Stimulated activated CD4-positive, alpha-beta T cell treated with anti-CD3 and anti-CD28 coated beads, Interleukin-1b, Interleukin-23, amount 100 ng/mL, for 24 hours (primary cell): ENCODE measurements at places on chromosomes 6 and 20.
A peak's percentile ranks its signal among the peaks of the same experiment; 100 is the strongest.

DNA sequence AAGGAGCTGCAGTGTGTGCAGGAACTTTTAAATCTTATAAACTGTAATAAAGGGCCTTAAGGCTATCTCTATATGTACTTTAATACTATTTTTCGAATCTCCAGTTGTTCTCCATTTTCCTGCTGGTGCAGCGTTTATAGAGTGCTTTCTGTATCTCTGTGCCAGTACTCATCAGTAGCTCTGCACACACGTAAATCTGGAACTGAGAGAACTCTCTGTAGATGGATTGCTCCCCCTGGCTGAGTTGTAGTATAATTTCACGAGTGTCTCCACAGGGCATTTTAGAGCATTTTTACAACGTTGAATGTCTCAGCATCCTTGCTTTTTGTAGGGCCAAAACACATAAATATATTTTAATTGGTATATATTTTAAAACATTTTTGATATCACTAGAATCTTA is 256.5 kb downstream of the TRDN start:
- DNase-seq: no peak

DNA sequence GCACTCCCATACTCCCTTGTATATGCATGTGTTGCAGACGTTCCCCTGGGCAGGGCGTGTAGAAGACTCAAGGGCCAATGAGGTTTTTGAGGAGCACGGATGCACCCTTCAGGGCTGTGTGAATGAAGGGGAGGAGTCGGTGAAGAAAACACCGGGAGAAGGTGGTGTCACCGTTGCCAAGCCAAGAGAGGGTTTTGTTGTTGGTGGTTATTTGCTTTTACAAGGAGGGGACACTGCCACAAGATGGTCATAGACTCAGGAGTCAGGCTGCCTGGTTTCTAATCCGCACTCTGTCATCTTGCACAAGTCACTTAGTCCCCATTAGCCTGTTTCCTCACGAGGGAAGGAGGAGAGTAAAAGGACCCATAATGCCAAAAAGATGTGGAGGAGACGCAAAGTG is 124.0 kb downstream of the PXDC1 start:
- DNase-seq: no peak

- DNase-seq: no peak
Measured at GRCh38 chr6:146590492-146590891, 8.3 kb upstream of the ADGB start.

DNA sequence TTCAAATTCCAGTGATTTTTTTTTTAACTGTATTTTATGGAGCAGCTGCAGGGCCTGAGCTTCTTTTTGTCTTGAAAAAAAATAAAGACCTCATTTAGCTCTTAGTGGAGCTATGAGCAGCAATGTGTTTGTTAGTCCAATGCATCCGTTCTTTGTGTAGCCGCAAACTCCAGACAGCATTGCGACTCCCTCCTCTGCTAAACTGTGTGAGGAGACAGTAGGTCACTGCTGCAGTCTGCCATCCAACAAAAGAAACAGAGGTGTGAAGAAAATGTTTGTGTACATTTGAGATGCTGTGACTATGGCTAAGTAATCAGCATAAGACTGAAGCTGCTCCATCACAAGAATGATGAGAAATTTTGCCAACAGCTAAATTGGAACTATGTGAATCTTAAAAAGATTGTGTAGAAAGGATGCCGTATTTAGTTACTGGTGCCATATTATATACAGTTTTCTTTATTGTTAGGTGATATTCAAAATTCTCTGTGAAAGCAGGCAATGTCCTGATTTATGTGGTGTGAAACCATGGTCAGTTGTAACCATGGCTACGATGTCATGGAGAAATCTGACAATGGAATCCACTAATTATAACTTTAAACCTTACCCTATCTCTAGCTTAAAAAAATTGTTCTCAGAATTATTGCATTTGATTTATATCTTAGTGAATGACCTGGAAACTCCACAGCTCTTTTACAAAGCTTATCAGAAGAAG is 428.8 kb upstream of the EPHA7 start:
- no peak for DNase-seq

GRCh38 chr6:25435416-25435985 is 156.3 kb downstream of the CARMIL1 start:
- no peak for DNase-seq

- peak; percentile 19 for DNase-seq
Measured at GRCh38 chr6:110528101-110528929, 51.9 kb upstream of the SLC22A16 start.

- no peak for DNase-seq
Measured at GRCh38 chr6:35833536-35833935, 28.4 kb downstream of the LHFPL5 start.

- no peak for DNase-seq
Measured at GRCh38 chr6:49072146-49072545, 390.9 kb downstream of the MMUT start.

DNA sequence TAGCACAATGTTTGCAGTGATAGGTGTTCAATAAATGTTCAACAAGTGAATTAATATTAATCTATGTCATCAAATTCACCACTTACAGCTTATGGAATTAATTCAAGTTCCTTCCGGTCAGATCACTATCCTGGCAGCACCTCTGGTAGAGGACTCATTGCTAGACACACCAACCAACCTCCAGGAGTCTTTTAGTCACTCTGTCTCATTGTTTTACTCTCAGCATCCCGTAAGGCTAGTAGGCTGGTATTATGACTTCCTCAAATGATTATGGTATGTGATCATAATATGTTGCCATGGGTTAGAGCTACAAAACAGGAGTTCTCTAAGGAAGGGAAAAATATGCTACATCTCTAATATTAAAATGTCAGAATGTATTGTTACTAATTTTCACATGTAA is 21.7 kb upstream of the MMS22L start:
- no peak for DNase-seq

- no peak for DNase-seq
Measured at GRCh38 chr6:46605091-46605797, 47.4 kb downstream of the CYP39A1 start.

GRCh38 chr6:106894978-106895702 is 79.4 kb downstream of the CD24 start:
- no peak for DNase-seq

DNA sequence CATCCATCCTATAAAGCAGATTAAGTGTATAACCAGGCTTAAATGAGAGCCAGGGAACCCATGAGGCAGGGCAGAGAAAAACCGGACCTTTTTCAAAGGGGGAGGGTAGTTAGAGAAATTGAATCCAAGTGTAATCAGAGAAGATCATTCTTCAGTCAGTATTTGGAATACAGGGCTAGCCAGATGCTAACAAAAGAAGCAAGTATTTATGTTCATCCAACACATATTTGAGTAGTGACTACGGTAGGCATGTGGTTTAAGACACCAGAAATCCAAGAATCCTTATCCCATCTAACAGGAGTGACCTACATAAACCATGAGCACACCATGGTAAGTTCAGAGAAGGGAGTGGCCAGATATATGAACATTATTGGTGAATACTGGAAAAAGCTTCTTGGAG is 46.8 kb upstream of the FAM83C start:
- no peak for DNase-seq

- DNase-seq: no peak
Measured at GRCh38 chr20:11267131-11267761, 593.4 kb upstream of the JAG1 start.

DNA sequence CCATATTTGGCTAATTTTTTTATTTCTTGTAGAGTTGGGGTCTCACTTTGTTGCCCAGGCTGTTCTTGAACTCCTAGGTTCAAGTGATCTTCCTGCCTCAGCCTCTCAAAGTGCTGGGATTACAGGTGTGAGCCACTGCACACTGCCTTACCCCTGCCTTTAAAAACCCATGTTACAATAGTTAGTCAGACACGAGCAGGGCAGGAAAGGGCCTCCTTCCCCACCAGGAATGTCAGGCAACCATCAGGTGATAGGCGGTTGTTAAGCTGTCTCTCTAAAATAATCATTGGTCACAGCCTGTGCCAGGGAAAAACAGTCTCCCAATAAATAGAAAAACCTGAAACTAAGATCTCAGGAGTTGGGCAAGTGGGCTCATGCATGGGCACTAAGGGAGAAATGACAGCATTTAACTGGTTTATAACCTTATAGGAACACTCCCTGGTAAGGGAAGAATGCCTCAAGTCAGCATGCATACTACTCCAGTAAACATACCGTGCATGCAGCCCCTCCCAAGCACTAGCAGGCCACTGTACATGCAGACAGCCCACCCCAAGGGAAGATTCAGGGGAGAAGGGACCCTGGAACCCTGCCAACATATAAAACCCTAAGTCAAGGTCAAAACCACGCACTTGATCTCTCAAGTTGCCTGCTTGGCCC is 8.4 kb downstream of the OR2H2 start:
- DNase-seq: no peak

DNA sequence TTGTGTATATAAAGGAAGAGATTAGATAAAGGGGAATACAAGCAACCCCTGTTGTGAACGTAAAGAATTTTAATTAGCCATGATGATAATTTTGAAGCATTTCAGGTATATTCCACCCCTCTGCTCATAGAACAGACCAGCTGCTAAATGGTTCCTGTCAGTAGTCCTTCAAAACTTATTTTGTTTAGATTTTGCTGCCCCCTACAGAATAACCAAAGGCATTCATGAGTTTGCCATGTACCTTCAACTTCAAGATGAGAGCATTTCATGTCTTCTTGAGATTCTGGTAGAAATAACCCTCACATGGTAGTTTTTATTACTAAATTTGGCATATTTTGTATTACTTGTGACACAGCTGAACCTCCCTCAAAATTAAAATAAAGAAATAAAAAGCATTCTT is 1586.7 kb downstream of the HACE1 start:
- no peak for DNase-seq

DNA sequence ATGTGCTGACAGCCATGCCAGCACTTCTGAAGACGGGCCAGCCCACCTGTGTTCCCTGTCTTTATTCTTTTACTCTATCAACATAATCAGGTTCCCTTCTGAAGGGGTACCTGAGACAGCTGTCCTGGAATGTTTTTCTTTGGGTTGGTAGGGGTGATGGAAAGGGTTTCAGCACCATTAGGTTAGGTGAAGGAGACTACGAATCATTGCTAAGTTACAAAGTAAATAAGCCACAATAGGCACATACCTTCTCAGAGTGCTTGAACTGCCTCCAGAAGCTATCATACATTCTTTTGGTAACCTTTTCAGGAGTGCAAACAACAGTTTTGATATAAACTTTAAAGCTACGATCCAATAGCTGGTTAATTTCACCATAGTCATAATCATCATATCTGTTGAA is 106.3 kb downstream of the SESN1 start:
- DNase-seq: no peak

DNA sequence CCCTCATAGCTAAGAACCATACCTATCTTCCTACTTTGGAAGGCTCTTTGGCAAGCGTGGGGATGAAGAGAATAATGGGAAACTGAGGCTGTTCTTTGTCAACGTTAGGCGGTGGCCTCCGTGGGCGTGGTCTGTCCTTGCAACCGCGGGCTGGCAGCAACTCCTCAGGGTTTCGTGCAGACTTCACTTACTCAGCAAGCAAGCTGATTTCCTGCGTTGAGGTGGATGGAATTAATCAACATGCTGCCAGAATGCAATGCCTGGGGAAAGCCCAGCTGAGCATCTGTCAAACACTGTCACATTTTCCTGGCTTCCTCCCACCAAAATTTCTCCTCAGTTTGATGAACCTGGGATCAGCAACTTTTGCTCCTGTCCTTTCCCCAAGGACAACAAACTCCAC is 9.2 kb upstream of the IL17F start:
- DNase-seq: no peak

GRCh38 chr20:7770578-7770977 is 169.7 kb downstream of the HAO1 start:
- DNase-seq: no peak

DNA sequence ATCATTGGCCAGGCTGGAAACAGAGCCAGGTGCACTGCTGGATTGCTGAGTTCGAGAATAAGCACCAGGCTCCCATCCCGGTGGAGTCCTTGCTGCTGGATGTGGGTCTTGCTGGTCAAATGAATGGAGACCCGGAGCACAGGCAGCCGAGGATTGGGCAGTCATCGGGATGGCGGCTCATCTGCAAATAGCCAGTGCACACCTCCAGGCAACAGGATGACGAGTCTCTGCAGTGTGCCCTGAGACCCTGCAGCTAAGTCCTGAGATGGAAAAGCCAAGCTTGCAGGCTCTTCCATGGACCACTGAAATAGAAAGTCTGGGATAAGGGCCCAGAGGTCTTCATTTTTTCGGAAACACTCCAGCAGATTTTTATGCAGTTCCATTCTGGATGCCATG is 143.5 kb downstream of the WDR27 start:
- DNase-seq: no peak

DNA sequence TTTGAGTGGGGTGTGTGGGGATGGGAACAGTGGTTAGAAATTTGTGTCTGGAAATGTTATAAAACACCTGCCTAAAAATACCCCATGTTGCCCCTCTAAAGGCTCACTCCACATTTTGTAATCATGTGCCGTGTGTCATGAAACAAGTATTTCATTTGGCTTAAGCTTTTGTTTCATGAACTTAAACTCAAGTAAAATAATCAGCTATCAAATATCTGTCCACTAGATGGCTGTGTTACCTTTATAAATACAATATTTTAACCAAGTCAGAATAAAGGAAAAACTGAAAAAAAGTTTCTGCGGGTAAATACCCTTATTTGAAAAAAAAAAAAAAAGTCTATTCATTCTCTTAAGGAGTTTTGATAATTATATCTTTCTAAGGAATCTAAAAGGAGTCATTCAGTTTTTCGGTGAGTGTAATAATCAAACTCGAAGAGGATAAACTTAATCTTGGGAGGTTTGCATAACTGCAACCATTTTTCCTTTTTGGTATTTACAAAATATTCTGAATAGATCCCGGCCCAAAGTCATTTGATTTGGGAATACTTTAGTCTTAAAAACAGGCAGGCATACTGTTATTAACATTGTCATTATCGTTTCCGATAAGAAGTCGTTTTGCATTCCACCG is 29.9 kb upstream of the MTRF1L start:
- DNase-seq: no peak

GRCh38 chr6:162580619-162581018 is 146.9 kb downstream of the PRKN start:
- no peak for DNase-seq

- DNase-seq: no peak
Measured at GRCh38 chr6:5457041-5457440, 195.7 kb downstream of the FARS2 start.

DNA sequence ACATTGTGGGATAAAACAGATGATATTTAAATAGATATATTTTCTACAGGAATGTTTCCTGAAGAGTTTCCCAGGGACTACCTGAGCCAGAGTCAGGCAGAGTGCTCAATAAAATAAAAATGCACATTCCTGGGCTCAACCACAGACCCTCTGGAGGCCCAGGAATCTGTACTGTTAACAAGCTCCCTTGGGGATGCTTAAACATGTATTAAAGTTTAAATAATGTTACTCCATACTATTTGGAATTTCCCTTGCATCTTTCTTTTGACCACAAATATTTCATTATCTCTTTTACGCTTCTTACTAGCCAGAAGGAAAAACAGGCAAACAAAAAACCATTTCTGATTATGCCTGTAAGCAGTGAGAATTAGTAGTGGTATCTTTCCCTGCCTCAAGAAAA is 42.3 kb downstream of the GPR63 start:
- no peak for DNase-seq

GRCh38 chr20:61766921-61767610 is 298.6 kb downstream of the TAF4 start:
- DNase-seq: no peak

GRCh38 chr6:130958468-130958867 is 104.6 kb downstream of the EPB41L2 start:
- DNase-seq: no peak
